ENCODE measurements at places on chromosomes 1 and 21.

- no peak for DNase-seq
These were observed 158.3 kb downstream of the KAZN start for GRCh38 chr1:14756589-14757285.

- no peak for DNase-seq
These were observed 113.1 kb downstream of the ATP5PO start for GRCh38 chr21:33802481-33802880.

GRCh38 chr1:23159963-23160877, 8.4 kb downstream of the LUZP1 start:
- no peak for DNase-seq

GRCh38 chr1:186985889-186986491, 157.2 kb downstream of the PLA2G4A start:
- no peak for DNase-seq

DNA sequence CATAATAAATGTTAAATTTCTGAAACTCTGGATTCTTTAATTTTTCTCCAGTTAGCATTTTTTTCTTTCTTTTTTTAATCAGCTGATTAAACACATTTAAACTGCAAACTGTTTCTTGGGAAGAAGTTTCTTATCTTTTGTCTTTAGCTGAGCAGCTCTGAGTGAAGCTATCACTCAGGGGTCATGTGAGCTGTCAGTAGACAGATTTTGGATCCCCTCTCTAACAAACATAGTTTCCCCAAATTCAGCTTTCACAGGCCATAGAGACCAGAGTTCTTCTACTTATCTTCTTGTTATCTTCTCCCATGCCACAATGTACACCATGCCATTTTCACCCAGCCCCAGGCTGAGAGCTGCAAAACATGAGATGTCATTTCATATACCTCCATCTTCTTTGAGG, 148.9 kb downstream of the CDC42BPA start:
- DNase-seq: no peak

- DNase-seq: no peak
These were observed 27.8 kb downstream of the UCK2 start for GRCh38 chr1:165855010-165855838.

GRCh38 chr1:152495066-152495675, 15.4 kb upstream of the LCE5A start:
- DNase-seq: no peak

DNA sequence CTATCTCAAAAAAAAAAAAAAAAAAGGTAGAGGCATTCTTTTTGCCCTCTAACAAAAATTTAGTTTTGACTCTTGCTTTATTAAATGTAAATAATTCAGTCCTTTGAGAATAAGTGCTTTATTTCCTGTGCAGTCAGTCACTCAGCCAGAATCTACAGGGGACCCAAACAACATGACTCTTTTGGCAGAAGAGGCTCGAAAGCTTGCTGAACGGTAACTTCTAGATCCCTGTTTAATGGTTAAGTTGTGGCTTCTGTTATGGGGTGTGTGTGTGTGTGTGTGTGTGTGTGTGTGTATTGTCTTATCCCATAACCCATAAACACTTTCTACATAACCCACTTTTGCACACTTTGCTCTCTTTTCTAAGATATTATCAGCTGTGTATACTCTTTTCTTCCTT, 54.9 kb upstream of the LAMC2 start:
- DNase-seq: no peak

- DNase-seq: peak; percentile 7
These were observed 16.5 kb upstream of the OVAAL start for GRCh38 chr1:180542113-180542837.

GRCh38 chr1:98211271-98211845, 290.5 kb upstream of the DPYD start:
- DNase-seq: no peak

DNA sequence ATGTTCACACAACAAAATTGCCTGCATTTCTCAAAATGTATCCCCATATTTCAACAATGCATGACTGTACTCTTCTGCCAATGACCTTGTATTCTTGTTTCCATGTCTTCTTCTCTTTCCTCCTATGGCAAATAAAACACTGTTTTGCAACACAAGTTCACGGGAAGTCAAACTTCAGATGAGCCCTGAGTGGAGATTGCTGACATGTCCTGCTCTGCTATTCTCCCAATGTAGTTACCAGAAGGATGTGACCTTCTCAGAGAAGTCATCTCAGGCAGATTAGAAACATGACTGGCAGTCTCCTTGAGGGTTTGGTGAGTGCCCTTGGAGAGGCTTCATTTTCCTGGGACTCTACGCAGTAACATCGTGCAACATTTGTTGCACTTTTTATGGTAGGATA, 15.6 kb downstream of the FCGR2B start:
- no peak for DNase-seq

- no peak for DNase-seq
These were observed 147.8 kb downstream of the PGBD5 start for GRCh38 chr1:230278376-230278775.

GRCh38 chr1:53260631-53261247, 22.4 kb upstream of the MAGOH start:
- DNase-seq: no peak

GRCh38 chr1:226985239-226985838, 45.2 kb downstream of the COQ8A start:
- DNase-seq: no peak

DNA sequence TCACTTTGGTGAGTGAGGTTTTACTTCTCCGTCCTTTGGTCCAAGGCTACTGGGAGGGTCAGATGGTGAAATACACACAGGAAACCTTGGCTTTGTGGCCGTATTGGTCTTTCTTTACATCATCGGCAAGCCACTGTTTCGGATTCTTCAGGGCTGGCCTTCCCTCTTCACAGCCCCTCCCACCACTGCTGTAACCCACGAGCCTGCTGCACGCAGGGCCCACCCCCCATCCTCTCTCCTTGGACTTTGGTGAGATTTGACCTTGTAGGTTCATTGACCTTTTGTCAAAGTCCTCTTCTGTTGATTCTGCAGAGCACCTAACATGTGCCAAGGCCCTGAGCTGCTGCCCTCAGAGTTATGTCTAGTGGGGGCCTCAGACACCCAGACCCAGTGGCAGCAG, 328.6 kb downstream of the CAMTA1 start:
- DNase-seq: no peak

- DNase-seq: no peak
These were observed 224.0 kb upstream of the COA6 start for GRCh38 chr1:234149217-234149616.

DNA sequence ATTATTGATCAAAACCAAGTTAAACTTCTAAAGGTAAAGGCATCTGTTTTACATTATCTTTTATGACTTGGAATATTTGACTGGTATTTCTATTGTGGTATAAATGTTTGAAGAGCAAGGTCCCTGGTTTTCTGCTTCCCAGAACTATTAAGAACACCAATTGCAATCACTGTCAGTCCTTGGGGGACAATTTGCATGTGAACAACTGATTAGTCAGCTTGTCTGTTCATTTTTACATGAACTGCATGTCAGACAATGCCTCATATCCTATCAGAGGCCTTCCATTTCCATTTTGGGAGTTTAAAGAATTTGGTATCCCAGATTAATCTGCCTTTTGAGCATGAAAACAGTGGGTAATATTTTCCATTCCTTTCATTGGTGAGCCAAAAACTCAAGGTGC, 654.9 kb upstream of the USP24 start:
- no peak for DNase-seq

- no peak for DNase-seq
These were observed 8.0 kb upstream of the ZNF362 start for GRCh38 chr1:33248244-33248643.

GRCh38 chr1:109389638-109390341, 7.9 kb downstream of the SORT1 start:
- no peak for DNase-seq

DNA sequence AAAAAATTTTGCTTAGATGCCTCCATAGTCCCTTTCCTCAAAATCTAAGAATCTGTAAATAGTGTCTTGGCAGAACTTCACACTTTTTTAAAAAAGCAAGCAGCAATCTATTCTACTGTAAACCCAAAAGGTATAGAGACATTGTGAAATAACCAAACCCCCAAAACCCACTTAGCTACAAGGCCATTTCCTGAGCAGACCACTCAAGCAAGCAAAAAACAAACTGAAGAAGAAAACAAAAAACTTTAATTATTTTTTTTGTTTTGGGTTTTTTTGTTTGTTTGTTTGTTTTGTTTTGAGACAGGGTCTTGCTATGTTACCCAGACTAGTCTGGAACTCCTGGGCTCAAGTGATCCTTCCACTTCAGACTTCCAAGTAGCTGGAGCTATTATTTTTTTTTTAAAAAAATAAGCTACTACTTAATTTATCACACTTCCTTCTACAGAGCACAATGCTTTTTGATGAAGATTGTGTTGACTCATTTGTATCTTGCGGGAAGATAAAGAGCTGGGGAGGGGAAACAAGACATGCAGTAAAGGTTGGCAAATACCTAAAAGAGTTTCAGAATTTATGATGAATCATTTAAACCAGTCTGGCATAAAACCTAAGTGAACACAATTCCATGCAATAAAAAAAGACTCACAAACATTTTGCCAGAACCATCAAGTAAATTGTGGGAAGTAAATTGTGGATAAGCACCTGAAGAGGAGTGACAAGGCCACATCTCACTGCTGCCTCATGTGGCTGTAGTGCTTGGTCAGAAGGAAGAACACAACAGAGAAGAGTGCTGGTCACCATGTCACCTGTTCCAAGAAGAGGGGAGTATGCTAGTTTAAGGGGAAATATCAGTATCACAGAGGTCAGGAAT, 2.7 kb upstream of the PTPN22 start:
- peak; percentile 5 for DNase-seq

DNA sequence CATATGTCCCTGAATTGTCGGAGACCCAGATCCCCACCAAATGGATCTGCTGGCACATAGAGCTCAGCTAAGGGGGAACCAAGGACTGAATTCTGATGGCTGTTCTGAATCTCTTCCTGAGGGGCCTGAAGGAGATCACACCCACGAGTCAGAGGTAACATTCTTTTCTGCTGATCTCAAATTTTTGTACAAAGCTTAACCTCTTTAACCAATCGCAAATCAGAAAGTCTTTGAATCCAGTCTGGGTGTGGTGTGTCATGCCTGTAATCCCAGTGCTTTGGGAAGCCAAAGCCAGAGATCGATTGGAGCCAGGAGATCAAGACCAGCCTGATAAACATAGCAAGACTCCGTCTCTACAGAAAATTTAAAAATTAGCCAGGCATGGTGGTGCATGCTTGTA, 62.8 kb upstream of the PRRC2C start:
- DNase-seq: no peak

DNA sequence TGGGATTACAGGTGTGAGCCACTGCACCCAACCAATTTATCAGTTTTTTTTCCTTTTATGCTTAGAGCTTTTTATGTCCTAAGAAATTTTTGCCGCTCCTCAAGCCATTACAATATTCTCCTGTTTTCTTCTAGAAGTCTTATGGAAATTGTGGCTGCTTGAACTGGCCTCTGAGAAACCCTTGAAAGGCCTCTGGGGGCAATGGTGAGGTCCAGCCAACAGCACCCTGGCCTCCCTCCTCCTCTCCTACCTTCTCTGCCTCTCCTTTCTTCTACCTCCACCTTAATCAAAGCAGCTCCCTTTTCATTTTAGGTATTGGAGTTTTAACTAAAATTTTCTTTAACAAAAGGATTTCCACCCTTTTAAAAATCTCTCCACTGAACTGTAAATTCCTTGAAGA, 24.5 kb upstream of the RGS16 start:
- no peak for DNase-seq

- no peak for DNase-seq
These were observed 447.3 kb downstream of the PLA2G4A start for GRCh38 chr1:187275985-187276575.

DNA sequence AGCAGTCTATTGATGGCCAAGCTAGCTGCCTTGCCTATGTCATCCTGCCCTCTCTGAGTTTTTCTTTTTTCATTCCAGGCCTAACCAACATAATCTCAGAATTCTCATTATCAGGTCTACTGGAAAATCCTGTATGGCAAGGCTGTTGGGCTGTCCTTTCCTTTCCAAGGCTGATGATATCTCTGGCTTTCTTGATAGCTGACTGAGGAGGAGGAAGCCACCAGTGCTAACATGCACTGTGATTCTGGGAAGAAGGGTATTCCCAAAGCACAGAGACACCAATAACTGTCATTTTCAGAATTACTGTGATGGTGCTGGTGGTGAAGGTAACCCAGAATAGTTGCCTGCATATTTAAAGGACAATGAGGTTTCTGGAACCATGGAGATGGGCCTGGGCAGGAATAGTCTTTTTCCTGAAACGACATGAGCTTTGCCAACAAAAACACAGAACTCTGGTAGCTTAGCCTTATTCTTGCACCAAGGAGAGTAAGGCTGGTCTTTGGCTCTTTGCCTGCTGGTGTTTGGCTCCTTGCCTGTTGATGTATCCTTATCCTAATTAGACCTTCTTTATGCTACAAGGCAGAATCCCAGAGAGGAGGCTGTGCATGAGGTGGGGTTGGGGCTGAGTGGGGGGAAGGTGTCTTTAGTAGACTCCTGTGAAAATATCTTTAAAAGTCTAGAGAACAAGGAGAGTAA, 157.4 kb downstream of the TNFSF18 start:
- DNase-seq: no peak

DNA sequence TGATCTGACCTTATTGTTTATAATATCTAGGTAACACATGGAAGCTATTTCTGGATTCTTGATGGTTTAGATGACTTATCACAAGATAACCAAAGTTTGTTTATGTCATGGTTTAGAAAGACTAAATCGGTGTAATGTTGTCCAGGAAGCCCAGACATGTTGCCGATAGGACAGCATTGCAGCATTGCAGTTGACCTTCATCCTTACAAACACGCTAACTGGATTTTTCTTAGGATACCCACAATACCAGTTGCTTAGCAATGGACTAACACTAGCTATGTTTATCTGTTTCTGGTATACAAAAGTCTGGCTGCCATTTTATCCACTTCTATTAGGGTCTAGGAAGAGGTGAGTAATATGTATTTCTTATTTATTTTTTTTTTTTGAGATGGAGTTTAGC, 11.7 kb upstream of the DPH5 start:
- DNase-seq: no peak

GRCh38 chr1:154961207-154962155, at the start of gene PYGO2:
Gene PYGO2 (minus strand): TSS chr1:154961782. CDS start chr1:154961576, 206 bp downstream.
- DNase-seq: no peak

DNA sequence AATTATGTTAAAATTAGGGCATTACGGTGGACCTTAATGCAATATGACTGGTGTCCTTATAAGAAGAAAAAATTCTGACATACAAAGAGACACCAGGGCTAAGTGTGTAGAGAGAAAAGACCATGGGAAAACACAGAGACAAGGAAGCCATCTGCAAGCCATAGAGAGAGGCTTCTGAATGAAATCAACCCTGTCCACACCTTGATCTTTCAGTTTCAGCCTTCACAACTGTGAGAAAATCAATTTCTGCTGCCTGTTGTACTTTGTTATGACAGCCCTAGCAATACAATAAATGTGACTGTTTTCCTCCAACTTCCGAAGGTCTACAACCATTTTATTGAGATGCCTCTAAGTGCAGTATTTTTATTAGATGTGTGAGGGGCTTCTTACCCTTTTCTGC, 1407.2 kb downstream of the MRPL39 start:
- no peak for DNase-seq

- no peak for DNase-seq
These were observed 847 bp downstream of the PSMD4 start for GRCh38 chr1:151255381-151255780.

GRCh38 chr1:93651695-93652094, 29.9 kb downstream of the BCAR3 start:
- no peak for DNase-seq
